HFFc6 (cell line): ENCODE measurements at places on chromosomes 6 and 20. TPM values are rescaled to one million over a fixed set of nuclear protein-coding genes. Genes with fewer than 3 reads are reported as not detected.

DNA sequence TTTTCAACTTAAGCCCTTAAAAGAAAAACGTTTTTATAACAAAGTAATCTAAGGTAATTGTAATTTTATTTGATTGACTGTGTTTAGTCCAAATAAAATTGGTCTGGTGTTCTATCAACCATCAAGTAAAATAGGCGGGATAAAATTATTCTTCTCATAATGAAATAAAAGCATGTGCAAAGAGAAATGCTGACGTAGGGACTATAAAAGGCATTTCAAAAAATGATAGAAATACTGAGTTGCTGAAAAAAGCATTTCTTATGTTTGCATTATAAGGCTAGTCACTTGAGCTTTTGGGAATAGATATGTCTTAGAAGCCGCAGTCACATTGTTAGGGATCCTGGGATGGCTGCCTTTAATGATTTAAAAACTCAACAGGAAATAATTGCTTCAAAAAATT is 608.0 kb upstream of the JAG1 start:
- no peak overlapping the region for H3K27ac ChIP-seq
- no peak overlapping the region for H3K4me3 ChIP-seq
- DNase-seq = no peak
- no peaks in the 10 kb centered on the region for H3K36me3 ChIP-seq

The ARHGAP40 gene
- 0.09 to 0.50 TPM in 2 of 3 replicates, not detected in the other for total RNA-seq

DNA sequence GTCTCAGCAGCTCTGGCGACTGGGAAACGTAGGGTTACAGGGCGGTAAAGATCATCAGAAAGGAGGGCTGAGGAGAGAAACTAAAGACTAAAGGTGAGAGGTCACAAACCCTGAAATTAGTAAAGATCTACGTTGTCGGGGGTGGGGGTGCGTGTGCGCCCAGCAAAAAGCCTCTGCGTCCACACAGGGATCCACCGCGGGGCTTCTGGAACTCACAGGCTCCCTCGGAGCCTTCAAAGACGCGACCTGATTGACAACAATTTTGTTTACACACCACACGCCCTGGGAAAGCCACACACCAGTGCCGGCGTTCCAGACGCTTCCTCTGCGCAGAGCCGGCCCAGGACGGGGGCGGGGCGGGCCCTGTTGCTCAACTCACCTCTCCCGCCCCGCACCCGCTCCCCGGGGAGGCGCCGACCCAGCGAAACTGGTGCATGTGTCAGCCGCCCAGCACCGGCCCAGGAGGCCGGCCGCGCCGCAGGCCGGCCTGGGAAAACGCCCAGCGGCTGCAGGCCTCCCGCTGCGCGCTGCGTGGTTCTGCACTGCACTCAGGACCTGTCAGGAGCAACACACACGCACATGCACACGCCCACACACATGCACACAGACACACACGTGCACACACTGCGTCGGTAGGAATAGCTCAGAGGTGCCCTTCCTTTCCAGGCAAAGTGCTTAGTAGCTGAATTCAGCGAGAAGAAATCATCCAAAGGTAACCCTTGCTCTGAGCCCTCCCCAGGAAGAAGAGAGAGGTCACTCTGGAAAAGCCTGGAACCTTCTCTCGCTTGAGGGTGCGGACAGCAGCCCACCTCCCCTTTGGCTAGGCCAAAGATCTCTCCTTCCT is 57.2 kb upstream of the ARID1B start:
- H3K36me3 ChIP-seq = no peaks in the 10 kb centered on the region

GRCh38 chr20:61812121-61812844 is 253.4 kb downstream of the TAF4 start:
- H3K27ac ChIP-seq = no peak overlapping the region
- peaks cover 13% of the 10 kb centered on the region for H3K27me3 ChIP-seq
- no peaks in the 10 kb centered on the region for H3K36me3 ChIP-seq
- H3K4me3 ChIP-seq = no peak overlapping the region

DNA sequence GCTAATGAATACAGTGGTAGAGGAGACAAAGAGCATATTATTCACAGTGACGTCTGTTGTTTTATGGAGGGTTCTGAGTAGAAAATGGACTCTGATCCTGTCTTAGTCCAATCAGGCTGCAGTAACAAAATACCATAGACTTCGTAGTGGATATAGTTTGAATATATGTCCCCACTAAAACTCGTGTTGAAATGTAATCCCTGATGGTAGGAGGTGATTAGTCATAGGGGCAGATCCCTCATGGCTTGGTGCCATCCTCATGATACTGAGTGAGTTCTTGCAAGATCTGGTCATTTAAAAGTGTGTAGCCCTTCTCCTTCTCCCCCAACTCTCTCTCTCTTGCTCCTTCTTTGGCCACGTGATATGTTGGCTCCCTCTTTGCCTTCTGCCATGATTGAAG is 82.5 kb downstream of the CD83 start:
- no peak overlapping the region for H3K4me3 ChIP-seq
- DNase-seq = no peak
- peaks cover 7% of the 10 kb centered on the region; the same call in 1 of the 2 replicates for H3K4me1 ChIP-seq
- no peaks in the 10 kb centered on the region for H3K36me3 ChIP-seq
- peaks cover 10% of the 10 kb centered on the region for H3K27me3 ChIP-seq

DNA sequence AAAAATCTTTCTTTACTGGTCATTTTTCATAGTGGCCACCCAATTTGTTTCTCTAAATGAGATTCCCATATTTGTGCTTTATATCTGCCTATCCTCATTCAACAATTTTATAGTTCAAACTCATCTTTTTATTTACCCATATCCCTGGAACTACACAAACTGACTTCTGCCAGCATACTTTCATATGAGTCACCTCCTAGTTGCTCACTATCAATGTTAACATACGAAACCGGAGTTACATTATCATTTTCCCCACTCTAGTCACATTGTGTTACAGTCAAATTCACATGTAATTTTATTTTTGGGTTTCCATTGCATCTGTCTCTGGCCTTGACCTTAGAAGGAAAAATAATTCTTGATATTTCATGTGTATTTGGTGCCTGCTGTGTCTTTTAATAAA is 499.4 kb downstream of the MAFB start:
- H3K36me3 ChIP-seq = no peaks in the 10 kb centered on the region; the same call in 1 of the 2 replicates
- H3K27ac ChIP-seq = no peak overlapping the region
- no peak for DNase-seq
- no peaks in the 10 kb centered on the region for H3K4me1 ChIP-seq

The SEMG1 gene
- total RNA-seq = not detected in 2 replicates

The MEI4 gene
- not detected in 2 replicates for total RNA-seq

DNA sequence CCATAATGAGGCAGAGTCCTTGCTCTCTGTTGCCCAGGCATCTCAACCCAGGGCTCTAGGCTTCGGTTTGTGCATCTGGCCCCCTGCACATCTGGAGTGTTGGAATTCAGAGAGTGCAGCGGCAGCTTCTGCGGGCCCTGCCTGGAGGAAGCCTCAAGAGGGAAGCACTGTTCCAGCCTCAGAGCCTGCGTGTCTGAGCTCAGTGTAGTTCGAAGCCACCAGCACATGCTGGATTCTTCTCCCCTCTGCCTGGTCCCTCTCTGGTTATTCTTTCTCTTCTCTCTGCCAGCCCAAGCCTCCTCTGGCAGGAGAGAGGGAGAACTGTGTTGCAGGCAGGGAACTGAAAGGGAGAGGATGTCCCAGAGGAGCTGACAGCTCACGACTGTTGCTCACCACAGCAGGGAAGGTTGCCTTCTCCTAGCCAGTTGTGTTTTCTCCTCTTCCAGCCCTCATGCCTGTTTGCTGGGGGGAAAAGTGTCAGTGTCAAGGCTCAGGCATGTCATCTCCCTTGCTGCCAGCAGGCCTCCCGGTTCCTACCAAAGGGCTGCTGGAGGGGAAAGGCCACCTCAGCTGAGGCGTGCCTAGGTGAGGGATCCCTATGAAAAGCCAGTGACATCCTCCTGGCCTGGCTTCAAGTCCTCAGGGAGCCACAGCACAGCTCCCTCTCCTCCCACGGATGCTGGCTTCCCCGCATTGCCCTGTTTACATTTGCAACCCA is 126.0 kb upstream of the LRFN2 start:
- no peak overlapping the region for H3K27ac ChIP-seq
- H3K27me3 ChIP-seq = peaks cover 26% of the 10 kb centered on the region
- no peak for DNase-seq
- no peaks in the 10 kb centered on the region for H3K4me1 ChIP-seq

The MUCL3 gene
- not detected in 2 replicates for total RNA-seq

- H3K36me3 ChIP-seq = no peaks in the 10 kb centered on the region
- H3K4me3 ChIP-seq = peak overlapping the region; percentile 78
- H3K27me3 ChIP-seq = no peaks in the 10 kb centered on the region
- DNase-seq = no peak
- peaks cover 53% of the 10 kb centered on the region for H3K4me1 ChIP-seq
- H3K27ac ChIP-seq = peak overlapping the region; percentile 25
These were observed 372 bp downstream of the KIAA0408 start for GRCh38 chr6:127458817-127459216.

The PHACTR3 gene
- total RNA-seq = not detected in 3 replicates

- no peak overlapping the region for H3K27ac ChIP-seq
- no peak for DNase-seq
- H3K4me1 ChIP-seq = peaks cover 6% of the 10 kb centered on the region; the same call in 1 of the 2 replicates
- H3K4me3 ChIP-seq = no peak overlapping the region
- 0 out of 2 replicates have a peak, but pooled peaks cover 4% of the 10 kb centered on the region for H3K36me3 ChIP-seq
These were observed 153.2 kb upstream of the THBS2 start for GRCh38 chr6:169406804-169407203.

DNA sequence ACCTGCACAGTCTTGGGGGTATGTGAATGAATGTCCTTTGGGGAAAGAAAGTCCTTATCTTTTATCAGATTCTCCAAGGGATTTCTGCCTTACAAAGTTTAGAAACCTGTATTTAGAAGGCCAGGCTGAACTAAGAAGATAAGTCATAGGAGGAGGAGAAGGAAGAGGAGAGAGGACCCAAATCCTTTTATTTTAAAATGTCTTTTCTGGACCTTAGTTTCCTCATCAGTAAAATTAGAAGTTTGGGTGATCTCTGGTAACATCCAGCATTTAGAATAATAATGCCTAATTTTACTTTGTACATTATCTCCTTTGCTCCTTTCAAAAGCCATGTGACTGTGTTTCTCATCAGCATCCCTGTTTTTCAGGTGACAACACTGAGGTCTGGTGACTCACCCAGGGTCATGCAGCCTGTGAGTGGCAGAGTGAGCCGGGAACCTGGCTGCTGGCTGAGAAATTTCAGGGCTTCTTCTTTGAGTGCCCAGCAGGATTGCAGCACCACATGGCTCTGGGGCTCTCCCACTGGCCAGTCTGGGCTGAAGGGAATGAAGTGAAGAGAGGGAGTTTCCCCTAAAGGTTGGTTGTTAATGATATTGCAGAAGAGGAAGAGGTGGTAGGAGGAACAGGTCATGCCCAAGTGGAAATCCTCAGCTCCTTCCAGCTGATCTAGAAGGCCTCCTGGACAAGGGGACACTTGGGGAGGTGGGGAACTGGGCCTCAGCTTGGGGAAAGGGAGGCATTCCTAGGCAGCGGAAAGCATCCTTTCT is 34.0 kb downstream of the VEGFA start:
- no peaks in the 10 kb centered on the region for H3K36me3 ChIP-seq
- peaks cover 26% of the 10 kb centered on the region for H3K4me1 ChIP-seq
- no peak overlapping the region for H3K27ac ChIP-seq
- peak; percentile 11 for DNase-seq
- no peak overlapping the region for H3K4me3 ChIP-seq

DNA sequence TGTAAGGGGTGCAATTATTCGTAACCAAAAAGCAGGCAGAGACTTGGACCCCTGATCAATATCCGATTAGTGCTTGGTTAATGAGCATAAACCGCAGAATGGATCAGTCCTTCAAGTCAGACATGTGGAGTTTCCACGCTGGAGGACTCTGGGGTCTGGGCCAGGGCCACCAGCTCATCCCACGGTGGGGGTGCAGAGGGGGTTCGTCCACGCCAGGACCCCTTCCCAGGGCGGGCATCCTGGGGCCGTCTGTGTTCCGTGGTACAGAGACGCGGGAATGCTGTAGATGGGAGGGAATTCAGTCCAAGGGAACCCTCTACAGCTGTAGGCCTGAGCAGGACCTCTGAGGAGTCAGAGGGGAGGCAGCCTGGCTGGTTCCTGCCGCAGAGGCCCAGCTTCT is 197.7 kb downstream of the TAF4 start:
- H3K4me3 ChIP-seq = no peak overlapping the region
- no peak for DNase-seq
- H3K4me1 ChIP-seq = no peaks in the 10 kb centered on the region
- peaks cover 4% of the 10 kb centered on the region; the same call in 1 of the 2 replicates for H3K27me3 ChIP-seq

DNA sequence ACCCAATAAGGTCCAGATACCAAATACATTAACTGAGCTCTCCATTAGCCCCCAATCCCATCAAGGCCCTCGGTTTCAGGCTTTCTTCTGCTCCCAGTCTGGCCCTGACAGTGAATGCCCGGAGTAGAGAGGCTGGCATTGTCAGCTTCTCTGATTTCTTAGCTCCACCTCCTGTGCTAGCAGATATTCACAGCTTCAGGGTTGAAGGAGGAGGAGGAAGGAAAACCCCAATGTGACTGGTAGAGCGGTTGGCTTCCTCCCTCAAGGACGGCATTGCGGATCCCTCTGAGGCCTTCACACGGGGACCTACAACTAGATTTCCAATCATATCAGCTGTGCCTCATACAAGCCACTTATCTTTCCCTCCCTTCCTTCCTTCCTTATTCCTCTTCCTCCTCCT is 164.1 kb upstream of the SYNDIG1 start:
- H3K27ac ChIP-seq = no peak overlapping the region
- no peaks in the 10 kb centered on the region for H3K4me1 ChIP-seq
- no peak for DNase-seq
- peaks cover 16% of the 10 kb centered on the region for H3K27me3 ChIP-seq
- H3K4me3 ChIP-seq = no peak overlapping the region
- no peaks in the 10 kb centered on the region for H3K36me3 ChIP-seq

- no peak for DNase-seq
- H3K27me3 ChIP-seq = peaks cover 3% of the 10 kb centered on the region; the same call in 1 of the 2 replicates
- no peak overlapping the region for H3K27ac ChIP-seq
These were observed 362.9 kb downstream of the ZFAND3 start for GRCh38 chr6:38182426-38182825.

The DLK2 gene
- total RNA-seq = 1.8 to 2.4 TPM (median 1.9 TPM) in 3 replicates

DNA sequence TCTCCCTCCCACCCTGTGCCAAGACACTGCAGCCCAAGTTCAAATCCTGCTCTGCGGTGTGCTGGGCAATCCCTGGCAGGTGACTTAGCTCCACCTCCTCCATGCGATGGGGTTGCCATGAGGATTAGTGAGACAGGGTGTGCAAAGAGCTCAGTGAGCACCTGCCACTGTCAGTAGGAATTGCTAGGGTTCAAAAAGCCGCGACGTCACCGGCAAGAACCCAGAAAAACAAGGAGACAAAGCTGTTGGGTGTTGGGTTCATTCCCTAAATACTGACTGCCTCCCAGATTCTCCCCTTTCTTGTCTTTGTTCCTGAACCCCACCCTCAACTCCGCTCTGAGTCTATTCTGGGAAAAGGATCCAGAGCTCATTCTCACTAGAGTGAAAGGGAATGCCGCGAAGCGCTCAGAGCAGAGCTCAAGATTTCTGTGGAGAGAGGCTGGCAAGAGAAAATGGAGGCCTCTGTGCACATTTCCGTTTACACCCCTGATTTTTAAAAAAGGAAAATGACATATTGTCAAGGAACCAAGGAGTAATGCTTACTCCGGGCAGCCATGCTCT is 13.3 kb downstream of the PMEPA1 start:
- H3K4me3 ChIP-seq = no peak overlapping the region
- H3K27me3 ChIP-seq = peaks cover 11% of the 10 kb centered on the region
- no peaks in the 10 kb centered on the region for H3K36me3 ChIP-seq
- peaks cover 29% of the 10 kb centered on the region for H3K4me1 ChIP-seq

The MICB gene
- total RNA-seq = 16.0 to 25.2 TPM (median 19.2 TPM) in 3 replicates

The COL9A3 gene
- 0.57 TPM in 1 of 3 replicates, not detected in the others for total RNA-seq

The LY6G6C gene
- not detected in 3 replicates for total RNA-seq

- H3K27me3 ChIP-seq = no peaks in the 10 kb centered on the region; the same call in 1 of the 2 replicates
- peak overlapping the region; percentile 43; the same call in 1 of the 2 replicates for H3K4me3 ChIP-seq
- peaks cover 63% of the 10 kb centered on the region for H3K4me1 ChIP-seq
- peak overlapping the region; percentile 76 for H3K27ac ChIP-seq
These were observed 1274.2 kb upstream of the GJE1 start for GRCh38 chr6:140858381-140858971.

- peak overlapping the region; percentile 68 for H3K4me3 ChIP-seq
- H3K27me3 ChIP-seq = peaks cover 5% of the 10 kb centered on the region
- H3K27ac ChIP-seq = peak overlapping the region; percentile 98
- DNase-seq = no peak
- peaks cover 84% of the 10 kb centered on the region for H3K4me1 ChIP-seq
- peaks cover 10% of the 10 kb centered on the region for H3K36me3 ChIP-seq
These were observed 78.6 kb downstream of the KIF13A start for GRCh38 chr6:17908831-17909230.
